ENCODE measurements at places on chromosomes 13 and 19.

DNA sequence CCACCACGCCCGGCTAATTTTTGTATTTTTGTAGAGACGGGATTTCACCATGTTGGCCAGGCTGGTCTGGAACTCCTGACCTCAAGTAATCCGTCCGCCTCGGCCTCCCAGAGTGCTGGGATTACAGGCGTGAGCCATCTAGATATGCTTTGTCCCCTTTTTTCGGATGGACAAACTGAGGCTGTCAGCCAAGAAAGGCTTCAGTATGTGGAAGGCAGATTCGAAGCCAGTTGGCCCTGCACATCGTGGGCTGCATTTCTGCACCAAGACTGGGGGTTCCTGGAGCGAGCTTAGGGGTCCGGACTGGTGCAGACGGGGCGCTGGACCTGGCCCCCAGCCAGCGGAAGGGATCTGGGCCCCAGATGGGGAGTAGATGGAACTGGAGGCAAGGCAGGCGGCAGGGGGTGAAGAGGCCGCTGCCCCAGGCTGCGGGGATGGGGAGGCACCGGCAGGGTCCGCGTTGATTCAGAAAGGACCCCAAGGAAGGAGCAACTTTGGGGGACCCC, 9.7 kb upstream of the JUND start:
- DNase-seq: no peak

DNA sequence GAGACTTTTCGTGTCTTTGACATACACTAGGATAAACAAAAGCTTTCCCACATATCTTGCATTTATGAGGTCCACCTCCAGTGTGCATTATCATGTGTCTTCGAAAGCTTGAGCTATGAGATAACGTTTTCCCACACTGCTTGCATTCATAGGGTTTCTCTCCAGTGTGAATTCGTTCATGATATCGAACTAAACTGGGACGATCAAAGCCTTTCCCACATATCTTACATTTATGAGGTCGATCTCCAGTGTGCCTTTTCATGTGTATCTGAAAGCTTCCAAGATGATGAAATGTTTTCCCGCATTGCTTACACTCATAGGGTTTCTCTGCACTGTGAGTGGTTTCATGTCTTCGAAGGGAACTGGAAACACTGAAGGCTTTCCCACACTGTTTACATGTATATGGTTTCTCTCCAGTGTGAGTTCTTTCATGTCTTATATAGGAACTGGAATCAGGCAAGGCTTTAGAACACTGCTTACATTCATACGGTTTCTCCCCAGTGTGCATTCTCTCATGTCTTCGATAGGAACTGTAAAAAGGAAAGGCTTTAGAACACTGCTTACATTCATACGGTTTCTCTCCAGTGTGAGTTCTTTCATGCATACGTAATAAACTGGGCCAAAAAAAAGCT, 14.5 kb downstream of the ZNF563 start:
- DNase-seq: no peak

DNA sequence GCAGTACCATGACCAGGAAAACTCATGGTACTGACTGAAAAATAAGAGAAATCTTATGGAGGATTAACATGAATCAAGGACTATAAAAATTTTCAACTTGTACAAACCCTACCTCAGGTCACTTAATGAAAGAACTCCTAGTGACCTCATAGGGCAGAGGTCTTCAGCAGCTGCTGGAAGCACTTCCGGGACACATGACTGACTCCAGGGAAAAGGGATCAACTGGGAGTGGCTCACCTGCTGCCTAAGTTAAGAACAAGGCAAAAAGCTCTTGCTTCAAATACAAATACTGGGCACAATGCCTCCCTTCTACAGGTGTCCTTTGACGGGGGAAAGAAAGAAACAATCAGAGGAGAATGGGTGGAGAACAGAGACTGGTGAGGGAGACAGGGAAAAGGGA, 18.6 kb downstream of the DOCK9 start:
- peak; percentile 78 for DNase-seq

- peak; percentile 10 for DNase-seq
Measured at GRCh38 chr19:47863514-47863936, 4.5 kb downstream of the TPRX2 start.

GRCh38 chr19:15421721-15422260, 3.0 kb upstream of the AKAP8L start:
- peak; percentile 27 for DNase-seq

DNA sequence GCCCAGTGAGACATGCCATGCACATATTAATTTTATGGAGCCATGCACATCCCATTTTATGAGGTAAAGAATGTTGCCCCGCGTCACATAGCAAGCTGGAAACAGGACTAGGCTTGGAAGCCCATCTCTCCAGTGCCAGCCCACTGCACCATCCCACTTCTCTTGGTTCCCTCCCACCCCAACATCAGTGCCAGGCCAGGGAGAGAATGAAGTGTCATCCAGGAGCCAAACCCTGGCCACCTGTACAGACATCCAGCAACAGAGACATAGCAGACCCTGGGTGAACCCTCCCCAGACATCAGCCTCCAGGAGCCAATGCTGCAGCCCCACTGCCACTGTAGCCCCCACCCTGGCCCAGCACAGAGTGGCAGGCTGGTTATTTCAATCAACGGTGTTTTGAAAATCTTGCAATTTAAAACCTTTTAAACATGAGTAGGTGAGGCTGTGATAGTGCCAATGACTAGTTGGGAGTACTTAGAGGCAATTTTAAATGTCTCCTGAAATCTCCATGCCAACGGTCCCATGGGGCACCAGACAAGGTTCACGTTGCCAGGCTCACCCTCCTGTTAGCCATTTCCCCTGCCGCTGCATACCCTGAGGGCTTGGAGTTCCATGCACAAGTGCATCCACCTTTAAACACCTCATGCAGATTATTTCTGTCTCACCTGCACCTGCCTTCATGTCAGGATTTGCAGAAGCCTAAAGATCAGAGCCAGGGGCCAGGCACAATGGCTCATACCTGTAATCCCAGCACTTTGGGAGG, 34.7 kb downstream of the VSTM2B start:
- DNase-seq: peak; percentile 64

- no peak for DNase-seq
Measured at GRCh38 chr19:16337809-16338469, 13.3 kb downstream of the KLF2 start.

DNA sequence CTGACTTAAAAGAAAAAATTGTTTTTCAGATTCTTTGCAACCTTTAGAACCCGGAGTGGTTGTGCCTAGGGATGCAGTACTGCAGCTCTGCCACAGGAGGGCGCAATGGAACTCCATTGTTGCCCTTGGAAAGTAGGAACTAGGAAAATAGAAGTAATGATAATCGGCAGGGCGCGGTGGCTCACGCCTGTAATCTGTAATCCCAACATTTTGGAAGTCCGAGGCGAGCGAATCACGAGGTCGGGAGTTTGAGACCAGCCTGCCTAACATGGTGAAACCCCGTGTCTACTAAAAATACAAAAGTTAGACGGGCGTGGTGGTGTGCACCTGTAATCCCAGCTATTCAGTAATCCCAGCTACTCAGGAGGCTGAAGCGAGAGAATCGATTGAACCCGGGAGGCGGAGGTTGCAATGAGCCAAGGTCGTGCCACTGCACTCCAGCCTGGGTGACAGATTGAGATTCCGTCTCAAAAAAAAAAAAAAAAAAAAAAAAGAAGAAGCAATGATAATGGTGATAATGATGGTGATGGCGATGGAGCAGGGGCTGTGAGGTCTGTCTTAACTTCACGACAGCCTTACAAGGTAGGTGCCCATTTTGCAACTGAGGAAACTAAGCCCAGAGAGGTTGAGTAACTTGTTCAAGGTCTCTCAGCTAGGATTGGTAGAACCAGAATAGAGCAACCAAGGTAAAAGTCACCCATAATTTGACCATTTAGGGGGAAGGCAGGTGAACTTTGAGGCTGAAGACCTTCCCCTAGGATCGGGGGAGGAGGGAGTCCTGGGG, 5.5 kb upstream of the ADAMTS10 start:
- no peak for DNase-seq

DNA sequence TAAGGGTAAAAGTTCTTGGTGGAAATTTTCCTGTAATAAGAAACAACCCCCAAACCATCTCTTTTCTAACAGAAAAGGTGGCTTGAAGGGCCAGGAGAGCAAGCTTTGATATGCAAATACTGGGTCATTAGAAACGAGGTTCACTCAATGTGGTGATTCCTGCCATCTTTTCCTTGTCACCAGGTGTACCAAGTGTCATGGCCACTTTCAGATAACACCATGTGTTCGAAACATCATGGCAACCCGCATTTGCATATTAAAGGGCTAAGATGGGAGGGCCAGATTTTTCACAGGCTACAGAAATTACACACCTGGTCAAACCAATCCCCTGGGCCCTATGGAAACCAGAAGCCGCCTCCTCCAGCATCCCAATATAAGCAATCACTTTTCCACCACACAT, 15.3 kb downstream of the LGALS16 start:
- DNase-seq: peak; percentile 14

DNA sequence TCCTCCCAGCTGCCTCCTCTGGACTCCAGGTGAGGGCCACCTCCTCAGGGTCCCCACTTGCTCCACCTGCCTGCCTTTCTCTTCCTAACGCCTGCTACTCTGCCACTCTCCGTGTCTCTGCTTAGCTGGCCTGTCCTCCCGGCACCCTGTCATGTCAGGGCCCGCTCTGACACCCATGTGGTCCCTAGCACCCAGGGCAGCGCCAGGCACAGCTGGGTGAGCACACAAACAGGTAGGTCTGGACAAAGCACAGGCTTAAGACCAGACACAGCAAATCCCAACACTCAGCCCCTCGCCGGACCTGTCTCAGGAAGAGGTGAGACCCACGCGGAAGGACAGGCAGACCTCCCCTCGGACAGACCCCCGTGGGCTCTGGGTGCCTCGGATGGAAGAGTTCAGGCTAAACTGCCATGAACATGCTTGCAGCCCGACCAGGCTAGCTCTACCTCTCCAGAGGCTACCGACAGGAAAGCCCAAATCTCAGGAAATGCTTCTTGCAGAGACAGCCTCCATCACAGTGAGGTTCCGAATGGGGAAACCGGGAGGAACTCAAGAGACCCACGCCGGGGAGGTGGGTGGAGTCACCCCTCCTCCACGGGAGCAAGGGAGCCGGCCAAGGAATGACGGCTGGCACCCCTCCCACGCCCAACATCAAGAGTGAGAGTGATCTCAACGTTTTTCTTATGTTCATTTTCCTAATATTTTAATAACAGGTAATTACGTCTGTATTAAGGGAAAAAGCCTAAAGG, 12.5 kb downstream of the ZNF787 start:
- no peak for DNase-seq

GRCh38 chr13:38862443-38862842, 128.2 kb downstream of the STOML3 start:
- no peak for DNase-seq

DNA sequence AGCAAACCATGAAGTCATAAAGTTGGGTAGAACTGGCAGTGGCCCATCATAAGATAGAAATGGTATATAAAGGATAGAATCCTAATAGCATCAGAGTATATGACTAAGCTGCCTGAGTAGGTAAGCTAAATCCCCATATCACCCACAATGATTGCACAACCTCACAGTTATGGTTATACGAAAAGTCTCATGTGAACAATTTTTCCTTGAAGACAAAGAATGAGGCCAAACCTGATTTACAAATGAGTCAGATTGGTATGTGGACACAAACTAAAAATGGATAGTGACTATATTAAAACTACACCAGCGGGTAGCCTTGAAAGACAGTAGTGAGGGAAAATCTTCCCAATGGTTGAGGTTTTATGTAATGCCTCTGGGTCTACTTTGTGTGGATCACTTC, 40.9 kb upstream of the UFM1 start:
- DNase-seq: no peak

GRCh38 chr13:113903912-113904311, 40.0 kb upstream of the GAS6 start:
- DNase-seq: no peak

DNA sequence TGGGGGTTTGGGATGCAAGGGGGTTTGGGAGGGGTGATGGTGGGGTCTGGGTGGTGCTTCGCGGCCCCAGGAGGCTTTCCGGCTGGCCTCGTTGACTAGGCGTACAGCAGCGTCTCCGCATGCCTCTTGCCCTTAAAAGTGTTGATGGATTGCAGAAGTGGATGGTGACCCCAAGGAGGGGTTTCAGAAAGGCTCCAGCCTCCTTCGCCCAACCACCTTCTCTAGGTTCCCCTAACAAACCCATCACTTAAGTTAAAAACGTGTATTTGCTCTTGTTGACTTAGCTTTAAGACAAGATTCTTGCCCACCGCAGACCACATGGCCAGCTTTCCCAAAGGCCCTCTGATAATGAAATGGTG, 8.1 kb upstream of the TSHZ3 start:
- DNase-seq: no peak
